ENCODE measurements at places on chromosomes 2 and 18.
A peak's percentile ranks its signal among the peaks of the same experiment; 100 is the strongest.

DNA sequence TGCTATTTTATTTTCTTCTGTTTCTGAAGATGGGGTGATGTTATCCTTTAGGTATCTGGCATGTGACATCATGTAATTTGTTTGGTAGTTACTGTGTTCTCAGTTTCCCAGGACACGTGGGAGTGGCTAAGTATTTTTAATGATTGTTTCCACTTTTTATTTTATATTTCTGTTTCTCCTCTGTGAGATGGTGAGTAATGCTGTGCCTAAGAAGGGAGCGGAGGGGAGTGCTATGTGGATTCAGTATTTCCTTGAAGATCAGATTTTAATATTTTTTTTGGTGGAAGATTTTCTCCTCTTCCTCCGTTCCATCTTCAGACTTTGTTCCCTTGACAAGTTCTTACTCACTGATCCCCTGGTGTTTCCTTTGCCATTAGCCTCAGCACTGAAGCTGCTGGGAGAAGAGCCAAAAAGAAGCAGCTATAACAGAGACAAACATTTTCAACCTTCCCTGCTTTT, 180.0 kb upstream of the MMADHC start:
- peak; percentile 45 for DNase-seq

GRCh38 chr2:19321946-19322345, 36.5 kb downstream of the OSR1 start:
- no peak for DNase-seq

- peak; percentile 90 for DNase-seq
Measured at GRCh38 chr2:43082111-43082894, 144.1 kb downstream of the ZFP36L2 start.

DNA sequence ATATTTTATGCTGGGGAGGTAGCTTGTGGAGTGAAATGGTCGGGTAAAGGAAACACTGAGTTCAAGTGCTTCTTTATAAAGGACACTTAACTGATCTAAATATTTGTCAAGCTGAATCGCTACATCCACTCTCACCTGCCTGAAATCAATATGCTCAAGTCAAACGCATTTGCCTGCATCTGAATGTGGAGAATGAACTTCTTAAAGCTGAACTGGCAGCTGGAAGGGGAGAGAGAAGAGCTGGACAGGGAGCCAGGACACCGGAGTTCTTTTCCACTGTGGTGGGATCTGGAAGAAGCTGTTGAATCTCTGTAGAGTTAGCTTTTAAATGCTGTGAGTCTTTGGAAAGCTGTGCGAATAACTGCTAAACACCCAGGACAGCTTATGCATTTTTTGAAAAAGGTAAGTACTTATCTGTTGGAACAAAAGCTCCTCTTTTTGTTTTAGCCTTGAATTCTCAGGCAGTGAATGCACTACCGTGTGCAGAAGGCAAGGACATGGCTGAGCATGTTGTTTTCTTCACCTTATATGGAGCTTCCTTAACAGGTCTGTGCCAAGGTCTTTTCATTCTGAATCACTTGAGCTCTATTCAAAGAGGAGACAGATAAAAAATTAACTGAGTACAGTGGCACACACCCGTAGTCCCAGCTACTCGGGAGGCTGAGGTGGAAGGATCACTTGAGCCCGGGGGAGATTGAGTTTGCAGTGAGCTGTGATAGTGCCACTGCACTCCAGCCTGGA, 74.2 kb upstream of the KLF7 start:
- peak; percentile 94 for DNase-seq

GRCh38 chr2:201490291-201490690, 38.8 kb downstream of the STRADB start:
- DNase-seq: no peak

- DNase-seq: no peak
Measured at GRCh38 chr2:122999258-122999657, 1025.8 kb upstream of the CNTNAP5 start.

GRCh38 chr18:49094136-49094535, 143.4 kb upstream of the SMAD7 start:
- DNase-seq: no peak

- peak; percentile 43 for DNase-seq
Measured at GRCh38 chr2:151410485-151410834, 758 bp downstream of the RIF1 start.

DNA sequence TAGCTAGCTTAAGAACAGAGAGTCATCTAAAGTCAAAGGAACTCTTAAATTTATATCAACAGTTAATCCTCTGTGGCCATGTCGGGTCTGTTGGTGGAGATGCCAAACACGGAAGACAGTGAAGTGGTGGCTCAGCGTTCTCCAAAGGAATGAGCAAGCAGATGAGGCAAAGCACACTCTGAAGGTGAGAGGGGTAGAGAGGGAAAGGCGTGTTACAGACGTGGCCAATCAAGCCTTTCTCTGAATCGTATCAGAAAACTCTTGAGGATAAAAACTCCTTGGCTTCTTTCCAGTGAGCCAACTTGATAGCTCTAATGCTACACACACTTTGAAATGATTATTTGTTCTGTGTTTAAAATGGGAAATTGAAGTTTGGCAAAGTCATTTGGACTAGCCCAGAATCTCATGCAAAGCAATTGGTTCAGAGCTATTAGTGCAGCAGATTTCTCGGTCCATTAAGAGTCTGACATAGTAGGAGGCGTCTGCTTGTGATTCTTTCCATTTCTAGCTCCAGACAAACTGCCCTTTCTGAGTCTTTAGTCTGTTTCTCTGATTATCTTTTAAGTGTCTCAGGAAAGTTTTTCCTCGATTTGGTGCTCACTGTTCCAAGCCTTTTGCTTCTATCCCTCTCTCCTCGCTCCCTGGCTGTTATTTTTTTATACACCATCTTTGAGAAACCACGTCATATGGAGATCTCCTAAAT, 57.5 kb upstream of the CPO start:
- DNase-seq: no peak

DNA sequence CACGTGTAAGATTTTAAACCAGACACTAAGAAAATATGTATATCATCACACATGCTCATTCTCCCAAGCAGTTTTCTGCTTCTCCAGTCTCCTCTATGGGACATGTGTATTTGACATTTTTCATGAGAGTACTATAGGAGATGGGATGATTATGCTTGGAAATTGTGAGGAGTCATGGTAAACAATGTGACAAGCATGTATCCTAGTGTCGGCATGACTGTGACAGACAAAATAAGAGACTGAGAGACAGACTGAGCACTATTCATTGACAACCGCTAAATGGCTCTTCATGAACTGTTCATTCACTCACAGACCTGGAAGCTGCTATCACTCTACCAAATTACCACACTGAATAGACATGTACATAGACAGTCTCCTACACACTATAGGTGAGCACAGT, 127.1 kb downstream of the VWC2L start:
- DNase-seq: no peak

GRCh38 chr2:211281430-211282073, 725.2 kb downstream of the CPS1 start:
- no peak for DNase-seq

DNA sequence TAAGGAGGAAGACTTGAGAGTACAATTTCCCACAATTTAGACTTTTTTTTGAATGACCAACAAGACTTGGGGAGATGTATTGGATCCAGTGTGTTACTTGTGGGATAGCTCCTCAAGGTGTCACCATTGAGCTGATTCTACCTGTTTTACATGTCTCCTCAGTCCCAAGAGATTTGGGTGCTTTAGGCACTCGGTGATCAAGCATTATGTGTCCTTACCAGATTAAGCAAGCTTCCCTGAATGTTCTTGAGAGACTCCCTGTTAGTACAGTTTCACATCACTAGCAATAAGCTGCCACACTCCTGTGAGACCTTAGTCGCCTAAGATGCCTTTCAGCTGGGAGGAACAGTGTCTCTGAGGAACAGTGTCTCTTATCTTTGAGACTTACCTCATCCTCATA, 384.3 kb upstream of the SYT4 start:
- peak; percentile 91 for DNase-seq

DNA sequence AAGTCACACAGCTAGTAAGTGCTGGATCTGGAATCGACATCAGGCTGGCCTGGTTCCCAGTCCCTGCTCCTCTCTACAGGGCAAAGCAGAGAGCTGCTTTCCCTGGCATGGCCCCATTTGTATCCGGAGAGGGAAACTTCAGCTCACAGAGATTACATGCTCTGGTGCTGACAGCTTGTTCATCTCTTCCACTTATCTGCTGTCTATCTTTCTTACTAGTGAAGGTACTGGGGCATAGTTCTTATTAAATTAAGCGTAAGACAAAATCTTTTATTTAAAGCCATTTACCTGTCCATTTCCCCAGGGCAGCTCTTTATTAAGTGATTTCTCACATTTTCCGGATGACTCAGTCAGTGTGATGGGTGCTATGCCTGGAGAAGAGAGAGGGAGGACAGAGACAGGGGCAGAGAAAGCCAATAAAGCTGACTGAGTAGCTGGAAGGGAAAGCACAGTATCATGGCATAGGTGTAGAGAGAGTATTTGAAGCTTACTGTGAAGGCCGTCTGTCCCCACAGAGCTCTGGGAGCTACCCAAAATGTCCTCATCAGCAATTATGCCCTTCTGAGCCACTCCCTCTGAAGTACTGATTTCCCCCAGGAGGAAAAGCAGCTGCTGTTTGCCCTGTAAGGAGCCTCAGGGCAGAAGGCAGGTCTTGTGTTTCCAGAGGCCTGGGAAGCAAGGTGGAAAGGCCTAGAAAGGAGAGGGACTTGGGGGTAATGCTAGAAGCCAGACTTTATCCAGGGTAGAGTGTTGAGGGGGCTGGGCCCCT, 44.1 kb upstream of the EPAS1 start:
- DNase-seq: peak; percentile 61

- no peak for DNase-seq
Measured at GRCh38 chr2:227428731-227429285, 41.1 kb upstream of the SCYGR1 start.

GRCh38 chr2:132804051-132804450, 134.0 kb upstream of the LYPD1 start:
- peak; percentile 54 for DNase-seq

DNA sequence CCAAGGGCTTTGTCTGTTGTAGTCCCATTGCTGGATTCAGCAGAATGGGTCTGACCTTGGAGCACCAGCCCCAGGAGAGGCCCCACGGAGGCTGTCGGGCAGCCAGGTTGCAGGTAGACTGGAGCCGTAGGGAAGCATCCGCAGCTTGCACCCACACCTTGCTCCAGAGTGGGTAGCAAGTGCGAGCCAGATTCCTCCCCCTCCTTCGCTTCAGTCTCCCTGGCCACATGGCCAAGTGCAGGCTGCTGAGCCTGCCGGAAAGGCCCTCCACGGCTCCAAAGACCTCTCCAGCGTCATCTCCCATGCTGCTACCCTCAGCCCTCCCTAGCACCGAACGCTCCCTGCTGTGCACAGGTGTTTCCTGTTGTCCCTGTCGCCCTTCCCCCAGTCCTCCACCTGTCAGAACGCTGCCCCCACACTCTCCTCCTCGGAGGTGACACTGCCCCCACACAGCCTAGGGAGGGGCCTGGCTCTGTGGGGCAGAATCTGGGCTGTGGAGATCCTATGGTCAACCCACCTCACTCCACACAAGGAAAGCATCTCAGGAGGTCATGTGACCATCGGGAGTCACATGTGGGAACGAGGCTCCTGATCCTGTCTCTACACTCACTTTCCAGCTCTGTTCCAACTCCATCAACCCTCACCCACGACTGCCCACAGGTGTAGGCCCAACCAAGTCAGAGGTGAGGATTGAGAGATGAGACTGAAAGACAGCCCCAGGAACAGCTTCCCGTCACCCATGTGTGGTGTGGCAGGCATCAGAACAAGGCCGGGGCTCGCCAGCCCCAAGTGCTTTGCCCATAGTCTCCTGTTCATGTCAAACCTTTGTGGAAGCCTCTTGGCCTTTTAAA, 8.3 kb downstream of the KCNF1 start:
- no peak for DNase-seq

DNA sequence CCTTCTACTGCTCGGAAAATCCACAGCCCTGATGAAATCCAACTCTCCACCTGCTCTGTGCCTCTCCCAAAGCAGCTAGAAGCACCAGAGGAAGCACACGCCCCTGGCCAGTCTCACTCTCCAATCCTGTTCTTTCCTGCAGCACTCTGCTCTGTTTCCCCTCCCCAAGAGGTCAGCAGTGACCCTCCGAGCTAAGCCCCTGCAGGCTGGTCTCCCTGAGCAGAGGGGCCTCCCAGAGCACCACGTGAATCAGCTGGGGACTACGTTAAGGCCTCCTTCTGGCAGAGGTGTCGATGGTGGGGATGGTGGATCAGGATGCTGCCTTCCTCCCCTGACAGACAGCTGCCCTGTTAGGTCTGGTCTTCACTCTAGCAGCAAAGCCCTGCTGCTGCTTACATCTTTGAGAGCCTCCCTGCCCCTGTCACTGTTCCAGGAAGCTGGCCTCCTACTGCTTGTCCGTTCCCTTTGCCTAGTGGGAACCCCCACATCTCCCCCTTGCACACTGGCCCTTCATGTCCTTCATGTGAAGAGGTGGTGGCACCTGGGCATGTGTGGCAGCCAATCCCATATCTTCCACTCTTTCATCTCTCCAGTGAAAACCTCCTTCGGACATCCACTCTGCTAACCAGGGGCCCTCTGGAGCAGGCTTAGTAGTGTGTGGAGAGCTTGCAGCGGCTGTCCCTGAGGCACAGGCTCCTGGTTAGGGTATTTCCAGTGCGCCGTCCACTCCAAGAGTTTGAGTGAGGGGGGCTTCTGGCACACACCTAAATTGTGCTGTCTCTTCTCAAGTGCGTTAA, 307.5 kb upstream of the HS6ST1 start:
- no peak for DNase-seq

- DNase-seq: no peak
Measured at GRCh38 chr18:11506856-11507255, 102.5 kb upstream of the SLC35G4 start.

GRCh38 chr2:27175330-27175729, 26.5 kb downstream of the TCF23 start:
- DNase-seq: no peak

DNA sequence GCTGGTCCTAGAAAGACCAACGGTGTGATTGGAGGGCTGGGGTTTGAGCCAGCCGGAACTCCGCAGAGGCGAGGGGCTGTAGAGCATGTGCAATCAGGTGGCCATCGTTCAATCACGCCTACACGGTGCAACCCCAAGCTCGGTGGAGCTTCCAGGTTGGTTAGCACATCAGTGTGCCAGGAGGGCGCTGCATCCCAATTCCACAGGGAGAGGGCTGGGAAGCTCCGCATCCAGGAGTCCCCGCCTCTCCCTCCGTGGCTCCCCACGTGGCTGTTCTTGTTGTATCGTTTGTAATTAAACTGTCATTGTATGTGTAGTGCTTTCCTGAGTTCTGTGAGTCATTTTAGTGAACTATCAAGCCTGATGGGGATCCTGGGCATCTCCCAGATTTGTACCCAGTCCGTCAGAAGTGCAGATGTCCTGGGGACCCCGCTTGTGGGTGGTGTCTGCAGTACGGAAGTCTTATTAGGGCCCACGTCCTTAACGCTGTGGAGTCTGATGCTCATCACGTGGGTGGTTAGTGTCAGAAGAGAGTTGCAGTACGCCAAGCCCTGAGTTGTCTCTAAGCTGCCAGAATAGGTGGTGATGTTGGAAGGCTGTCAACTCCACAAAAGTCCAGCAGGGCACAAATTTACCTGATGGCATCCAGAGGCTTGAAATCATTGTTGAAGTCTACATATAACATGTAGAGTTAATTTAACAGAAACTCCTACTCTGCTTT, 20.6 kb upstream of the AMMECR1L start:
- DNase-seq: no peak

DNA sequence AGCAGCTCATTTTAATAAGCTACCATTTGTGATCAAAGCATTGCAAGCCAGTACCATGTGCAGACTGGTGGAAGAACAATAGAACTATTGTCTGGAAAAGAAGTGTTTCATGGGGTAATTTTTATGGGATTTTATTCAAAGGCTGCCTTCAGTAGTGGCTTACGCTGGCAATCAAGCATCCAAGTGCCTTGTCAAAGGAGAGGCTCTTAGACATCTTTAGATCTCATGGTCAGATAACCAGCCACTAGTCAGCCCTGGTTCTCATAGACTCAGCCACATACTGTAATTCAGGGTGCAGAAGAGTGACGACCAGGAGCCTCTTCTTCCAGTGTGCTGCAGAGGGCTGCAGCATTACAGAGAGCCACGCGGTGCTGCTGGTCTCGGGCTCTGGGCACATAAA, 98.5 kb upstream of the NOSTRIN start:
- no peak for DNase-seq
